ENCODE measurements at places on chromosomes 2 and 18.

- DNase-seq: no peak
Observed at GRCh38 chr2:101125374-101125773, 25.8 kb downstream of the TBC1D8 start.

GRCh38 chr2:71281950-71282349 lies 49.6 kb upstream of the ZNF638 start:
- DNase-seq: no peak

DNA sequence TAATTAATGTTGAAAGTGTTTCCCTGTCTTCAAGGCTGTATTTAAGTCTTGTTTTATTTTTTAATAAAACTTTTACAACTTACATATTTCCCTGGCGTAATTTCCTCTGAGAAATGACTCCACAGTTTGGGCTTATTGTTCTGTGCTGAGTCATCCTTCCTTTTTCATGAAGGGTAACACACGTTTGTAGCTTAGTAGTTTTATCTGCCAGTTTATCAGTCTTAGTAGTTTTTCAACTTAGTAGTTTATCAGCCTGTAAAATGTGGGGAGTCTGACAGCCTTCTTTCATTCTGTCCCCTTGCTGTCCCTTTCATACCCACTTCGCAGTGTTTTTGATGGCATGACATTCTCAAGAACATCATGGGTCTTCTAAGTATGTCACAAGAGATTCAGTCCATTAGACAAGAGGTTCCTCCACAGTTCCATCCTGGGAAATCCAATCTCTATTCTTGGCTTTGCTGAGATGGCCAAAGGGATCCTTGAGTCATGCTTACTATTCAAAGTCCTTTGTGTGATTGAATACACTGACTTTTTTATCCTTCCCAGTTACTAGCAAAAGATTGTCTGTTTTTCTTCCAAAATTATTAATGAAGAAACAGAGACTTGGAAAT lies 60.0 kb upstream of the SGPP2 start:
- no peak for DNase-seq

DNA sequence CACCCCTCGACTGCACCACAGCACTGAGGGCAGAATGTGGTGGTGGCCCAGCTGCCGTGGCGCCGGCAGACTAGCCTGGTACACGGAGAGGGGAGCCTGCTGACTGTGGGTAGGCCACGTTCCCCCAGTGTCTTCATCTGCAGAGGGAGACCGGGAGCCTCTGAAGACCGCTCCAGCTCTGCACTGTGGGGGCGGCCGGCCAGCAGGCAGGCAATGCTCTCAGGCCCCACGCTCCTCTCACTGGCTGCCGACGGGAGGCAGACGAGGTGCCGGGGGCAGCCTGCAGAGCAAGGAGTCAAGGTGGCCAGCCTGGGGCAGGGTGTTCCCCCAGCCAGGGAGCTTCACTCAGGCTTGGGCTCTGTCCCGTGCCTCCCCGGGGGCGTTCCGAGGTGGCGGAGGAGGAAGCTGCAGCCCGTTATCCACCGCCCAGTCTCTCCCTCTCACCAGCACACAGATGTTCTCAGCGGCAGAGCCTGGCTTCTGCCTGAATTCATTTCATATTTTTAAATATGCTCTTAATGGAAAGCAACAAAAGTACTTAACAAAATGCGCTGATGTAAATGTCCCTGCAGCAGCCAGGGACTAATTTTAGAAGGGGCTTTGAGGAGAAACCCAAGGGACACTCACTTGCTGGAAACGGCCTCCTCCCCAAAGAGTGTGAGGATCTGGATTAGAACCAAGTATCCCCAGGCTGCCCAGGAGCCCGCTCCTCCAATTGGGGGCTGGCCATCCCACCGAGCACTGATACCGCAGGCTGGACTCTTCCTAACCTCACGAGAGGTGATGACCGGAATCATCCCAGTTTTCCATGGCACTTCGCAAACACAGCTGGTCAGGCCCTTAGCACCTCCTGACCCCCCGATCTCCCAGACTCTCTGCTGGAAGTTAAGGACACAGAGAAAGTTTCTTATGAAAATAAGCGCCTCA lies 87.8 kb downstream of the HDAC4 start:
- no peak for DNase-seq

- no peak for DNase-seq
Observed at GRCh38 chr18:69916412-69916811, 31.3 kb downstream of the CD226 start.

DNA sequence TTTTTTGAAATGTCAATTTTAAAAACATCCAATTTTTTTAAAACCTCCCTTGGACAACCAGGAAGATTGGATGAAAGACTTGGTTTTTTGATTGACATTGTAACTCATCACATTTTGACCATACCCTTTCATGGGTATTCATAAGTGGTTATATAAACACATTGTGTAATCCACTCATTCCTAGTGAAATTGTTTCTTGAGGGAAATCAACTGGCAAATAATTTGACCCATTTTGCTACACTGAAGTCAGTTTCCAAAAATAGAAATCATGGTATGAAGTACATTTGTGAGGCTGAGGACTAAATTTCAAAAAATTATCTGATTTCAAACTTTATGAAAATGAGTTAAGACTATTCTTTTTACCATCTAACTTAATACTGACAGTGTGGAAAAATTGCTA lies 31.5 kb downstream of the FBXO48 start:
- DNase-seq: no peak

DNA sequence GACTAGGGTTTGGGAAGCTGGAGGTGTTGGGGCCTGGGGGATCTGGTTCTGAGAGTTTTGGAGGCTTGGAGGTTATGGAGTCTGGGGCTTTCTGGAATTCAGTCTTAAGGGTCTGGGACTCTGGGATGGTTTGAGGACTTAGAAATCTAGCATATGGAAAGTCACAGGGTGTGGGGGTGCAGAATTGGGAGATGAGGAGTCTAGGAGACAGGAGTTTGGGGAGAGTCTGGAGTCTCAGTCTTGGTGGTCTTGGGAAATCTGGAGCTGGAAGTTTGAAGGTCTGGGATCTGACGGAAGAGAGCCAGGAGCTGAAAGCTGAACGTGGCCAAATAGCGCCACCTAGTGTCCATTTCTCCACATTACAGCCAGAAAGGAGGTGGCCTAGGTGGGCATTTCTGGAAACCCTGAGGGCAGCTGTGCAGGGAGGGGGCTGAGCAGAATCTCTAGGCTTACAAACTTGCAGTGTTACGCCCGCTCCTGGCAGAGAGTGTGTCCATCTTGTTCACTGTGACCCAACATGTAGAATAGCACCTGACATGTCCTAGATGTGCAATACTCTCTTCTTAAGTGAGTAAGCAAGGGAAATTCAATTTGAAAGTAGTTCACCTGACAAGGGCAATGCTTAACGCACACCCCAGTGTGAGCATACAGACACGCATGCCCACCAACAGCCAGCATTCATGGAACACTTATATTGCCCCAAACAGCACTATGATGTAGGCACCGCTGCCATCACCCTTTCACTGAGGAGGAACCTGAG lies 204.8 kb downstream of the TFCP2L1 start:
- peak; percentile 11 for DNase-seq

DNA sequence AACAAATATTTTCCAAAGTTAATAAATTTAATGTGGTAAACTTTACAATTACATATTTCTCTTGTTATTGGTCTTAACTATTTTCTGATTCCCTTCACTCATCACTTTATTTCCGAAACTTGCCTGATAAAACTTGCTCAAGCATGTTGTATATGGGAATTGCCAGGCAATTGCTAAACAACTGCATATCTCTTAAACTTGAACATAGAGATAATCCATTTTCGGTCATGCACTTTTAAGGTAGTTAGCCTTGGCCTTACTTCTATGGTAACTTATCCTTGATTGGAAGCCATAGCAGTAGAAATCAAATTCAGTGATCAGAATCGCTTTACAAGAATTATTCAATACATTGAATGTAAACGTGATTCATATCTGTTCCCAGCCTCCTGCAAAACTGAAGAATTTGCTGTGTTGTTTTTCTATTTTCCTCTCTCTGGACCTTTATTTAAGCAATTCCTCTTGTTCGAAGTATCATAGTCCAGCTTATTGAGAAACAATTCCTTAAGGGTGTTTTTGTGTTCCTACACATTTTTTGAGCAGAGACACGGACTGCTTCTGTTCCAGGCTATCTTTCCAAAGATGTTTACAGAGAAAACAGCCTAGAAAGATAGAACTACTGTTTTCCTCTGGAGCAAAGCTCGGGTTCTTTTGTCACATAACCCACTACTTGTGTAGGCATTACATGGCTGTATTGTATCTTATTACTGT lies 674.3 kb downstream of the IRS1 start:
- DNase-seq: no peak

DNA sequence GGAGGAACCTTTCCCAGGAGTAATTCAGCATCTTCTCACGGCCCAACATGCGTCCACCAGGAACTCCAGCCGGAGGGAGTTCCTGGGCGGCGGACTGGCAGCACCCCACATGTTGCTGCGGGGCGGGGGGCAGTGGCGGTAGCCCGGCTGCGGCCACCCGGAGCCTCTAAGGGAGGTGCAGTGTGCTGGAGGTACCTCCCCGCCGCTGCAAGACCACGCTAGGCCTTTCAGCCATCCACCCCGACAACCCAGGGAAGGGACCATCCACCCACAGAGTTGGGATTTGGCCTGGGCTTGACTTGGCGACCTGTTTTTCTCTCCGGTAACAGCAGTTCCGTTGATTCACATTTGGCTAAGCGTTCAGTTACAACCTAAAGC lies 625 bp downstream of the LYPD6 start:
- no peak for DNase-seq
